M059J (cell line): ENCODE measurements at places on chromosomes 6 and 20. TPM values are rescaled to one million over a fixed set of nuclear protein-coding genes. Genes with fewer than 3 reads are reported as not detected.
A peak's percentile ranks its signal among the peaks of the same experiment; 100 is the strongest.

GRCh38 chr6:119241111-119241465 is 108.5 kb downstream of the MAN1A1 start:
- peak; percentile 33 for DNase-seq

GRCh38 chr6:144493035-144493910 is 208.1 kb downstream of the UTRN start:
- peak; percentile 73 for DNase-seq

GRCh38 chr20:9642882-9643281 is 128.5 kb downstream of the LAMP5 start:
- DNase-seq, result no peak

GRCh38 chr6:71672876-71673275 is 213.5 kb upstream of the RIMS1 start:
- no peak for DNase-seq

DNA sequence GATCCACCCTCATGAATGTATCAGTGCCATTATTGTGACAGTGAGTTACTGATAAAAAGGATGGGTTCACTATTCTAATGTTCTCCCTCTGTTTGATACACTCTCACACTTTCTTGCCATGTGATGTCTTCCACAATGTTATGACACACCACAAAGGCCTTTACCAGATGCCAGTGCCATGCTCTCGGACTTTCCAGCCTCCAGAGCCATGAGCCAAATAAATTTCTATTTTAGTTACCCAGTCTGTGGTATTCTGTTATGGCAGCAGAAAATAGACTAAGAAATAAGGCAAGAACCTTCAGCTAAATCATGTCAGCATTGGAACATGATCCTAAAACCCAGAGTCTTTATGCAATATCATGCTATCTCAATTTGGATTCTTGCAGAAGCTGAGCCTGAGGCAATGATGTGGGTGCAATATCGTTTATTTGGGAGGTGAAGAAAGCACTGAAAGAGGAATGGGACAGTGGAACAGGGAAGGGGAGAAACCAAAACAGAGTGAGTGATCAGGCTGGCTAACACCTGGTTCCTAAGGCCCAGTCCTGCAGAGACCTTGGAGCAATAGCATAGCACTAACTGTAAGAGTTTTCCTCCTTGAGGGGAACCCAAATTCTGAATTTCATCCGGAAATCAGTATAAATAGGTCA is 130.4 kb upstream of the LRFN2 start:
- DNase-seq, result peak; percentile 14

- DNase-seq, result peak; percentile 54
Measured at GRCh38 chr6:31272436-31272835, 544 bp upstream of the HLA-C start.

- peak; percentile 99 for DNase-seq
Measured at GRCh38 chr6:16741112-16742016, 19.9 kb downstream of the ATXN1 start.

- peak; percentile 42 for DNase-seq
Measured at GRCh38 chr20:44745598-44746366, at the start of gene KCNK15. Gene KCNK15, plus strand, starts transcription at chr20:44745865. Its CDS starts 46 bp downstream, at chr20:44745911.

DNA sequence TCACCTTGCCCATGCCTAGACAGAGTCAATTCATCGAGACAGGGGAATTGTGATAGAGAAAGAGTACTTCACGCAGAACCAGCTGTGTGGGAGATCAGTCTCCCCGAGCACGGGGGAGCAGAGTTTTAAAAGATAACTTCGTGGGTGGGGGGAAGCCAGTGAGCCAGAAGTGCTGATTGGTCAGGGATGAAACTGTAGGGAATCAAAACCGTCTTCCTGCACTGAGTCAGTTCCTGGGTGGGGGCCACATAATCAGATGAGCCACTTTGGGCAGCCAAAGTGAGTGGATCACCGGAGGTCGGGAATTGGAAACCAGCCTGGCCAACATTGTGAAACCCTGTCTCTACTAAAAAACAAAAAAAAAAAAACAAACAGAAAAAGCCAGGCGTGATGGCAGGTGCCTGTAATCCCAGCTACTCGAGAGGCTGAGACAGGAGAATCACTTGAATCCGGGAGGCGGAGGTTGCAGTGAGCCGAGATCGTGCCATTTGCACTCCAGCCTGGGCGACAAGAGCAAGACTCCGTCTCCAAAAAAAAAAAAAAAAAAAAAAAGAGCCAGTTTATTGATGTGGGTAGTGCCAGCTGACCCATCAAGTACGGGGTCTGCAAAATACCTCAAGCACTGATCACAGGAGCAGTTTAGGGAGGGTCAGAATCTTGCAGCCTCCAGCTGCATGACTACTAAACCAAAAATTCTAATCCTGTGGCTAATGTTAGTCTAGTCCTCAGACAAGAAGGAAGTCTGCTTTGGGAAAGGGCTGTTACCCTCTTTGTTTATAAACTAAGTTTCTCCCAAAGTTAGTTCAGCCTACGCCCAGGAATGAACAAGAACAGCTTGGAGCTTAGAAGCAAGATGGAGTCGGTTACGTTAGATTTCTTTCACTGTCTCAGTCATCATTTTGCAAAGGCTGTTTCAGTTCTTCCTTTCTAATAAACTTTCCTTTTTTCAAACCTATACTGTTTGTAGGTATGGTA is 3.9 kb upstream of the TRIM39 start:
- DNase-seq, result peak; percentile 95

- peak; percentile 48 for DNase-seq
Measured at GRCh38 chr6:2799936-2800527, 34.8 kb downstream of the WRNIP1 start.

DNA sequence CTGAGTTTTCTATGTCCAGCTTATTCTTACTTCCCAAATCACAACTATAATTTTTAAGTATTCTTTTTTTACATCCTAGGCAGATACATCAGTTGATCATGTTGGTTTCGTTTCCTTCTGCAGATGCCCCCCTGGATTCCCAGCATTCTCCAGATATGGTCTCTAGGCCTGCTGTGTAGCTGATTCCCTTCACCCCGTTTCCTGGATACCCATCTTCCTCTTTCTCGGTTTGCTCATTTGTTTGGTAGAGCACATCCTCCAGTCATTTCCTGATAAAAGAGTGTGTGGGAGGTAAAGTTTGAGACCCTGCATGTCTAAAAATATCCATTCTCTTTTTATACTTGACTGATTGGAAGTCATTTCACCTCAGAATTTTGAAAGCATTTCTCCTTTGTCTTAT is 66.4 kb downstream of the ANKS1A start:
- no peak for DNase-seq

GRCh38 chr6:37369321-37370201 is 15.8 kb downstream of the RNF8 start:
- no peak for DNase-seq

Gene RIMS4
- total RNA-seq, result 0.02 TPM in 2 replicates

Gene RHAG
- total RNA-seq, result not detected in 2 replicates

Gene FRK
- total RNA-seq, result 1.3 and 2.2 TPM in 2 replicates

Gene ETV7
- total RNA-seq, result 14.4 and 19.0 TPM in 2 replicates

Gene METTL24
- not detected in 2 replicates for total RNA-seq
